Lower leg skin (tissue), 4 donors: ENCODE measurements at places on chromosomes 13 and 19.
A peak's percentile ranks its signal among the peaks of the same experiment; 100 is the strongest.

GRCh38 chr13:32390048-32390447, 37.9 kb downstream of the N4BP2L1 start:
- DNase-seq: no peak

DNA sequence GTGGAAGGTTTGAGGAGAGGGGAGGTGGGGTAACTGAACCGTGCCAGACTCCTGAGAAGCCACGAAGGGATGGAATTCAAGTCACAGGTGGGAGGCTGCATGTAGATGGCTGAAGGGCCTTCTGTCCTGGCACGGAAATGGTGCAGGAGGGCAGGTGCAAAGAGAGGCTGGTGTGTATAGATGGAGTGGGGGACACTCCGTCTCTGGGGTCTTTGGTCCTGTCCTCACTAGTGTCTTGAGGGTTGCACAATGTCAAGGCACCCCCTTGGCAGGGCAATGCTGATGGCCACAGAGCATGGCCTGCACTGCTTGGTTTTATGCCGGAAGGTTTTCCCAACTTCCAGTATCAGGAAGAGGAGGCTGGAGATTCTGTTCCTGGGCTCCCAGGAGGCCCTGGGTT, 82.7 kb upstream of the SIAH3 start:
- no peak for DNase-seq

DNA sequence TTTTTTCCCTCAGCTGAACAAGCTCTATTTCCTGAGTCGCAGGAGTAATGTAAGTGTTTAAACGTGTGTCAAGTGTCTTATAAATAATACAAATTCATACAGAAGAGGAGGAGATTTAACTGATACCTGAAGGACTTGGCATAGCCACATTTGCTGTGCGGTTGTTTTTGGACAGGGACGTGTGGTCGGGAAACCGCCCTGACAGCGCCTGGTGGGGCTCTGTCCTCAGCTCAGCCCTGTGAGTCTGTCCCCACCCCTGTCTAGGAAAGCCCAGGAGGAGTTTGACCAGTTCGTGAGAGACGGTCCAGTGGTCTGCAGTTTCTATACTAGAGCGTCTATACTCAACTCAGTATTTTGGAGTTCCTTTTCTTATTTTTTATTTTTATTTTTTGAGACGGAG, 16.7 kb downstream of the ZIC2 start:
- peak; percentile 40 for DNase-seq

GRCh38 chr19:10352764-10353671, 13.6 kb upstream of the ICAM3 start:
- no peak for DNase-seq

DNA sequence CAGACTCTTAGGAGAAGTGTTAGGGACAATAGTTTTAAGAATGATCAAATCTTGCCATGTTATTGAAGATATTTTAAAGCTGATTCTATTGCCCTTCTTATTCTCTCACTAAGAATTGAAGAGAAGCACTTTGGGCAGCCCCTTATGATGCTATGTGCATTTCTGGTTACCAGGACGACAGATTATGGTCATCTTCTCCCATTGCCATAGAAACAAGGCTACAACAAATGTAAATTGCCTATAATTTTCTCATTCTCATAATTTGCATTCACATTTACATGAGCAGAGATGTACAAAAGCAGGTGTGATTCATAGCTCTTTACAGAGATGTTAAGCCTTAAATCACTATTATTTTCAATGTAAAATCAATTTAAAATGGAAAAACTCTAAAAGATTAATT, 137.3 kb upstream of the PCDH9 start:
- DNase-seq: no peak

GRCh38 chr19:2758601-2759313, 18.9 kb upstream of the SLC39A3 start:
- DNase-seq: no peak

GRCh38 chr13:45109102-45109720, 11.1 kb upstream of the GTF2F2 start:
- DNase-seq: no peak

- no peak for DNase-seq
Measured at GRCh38 chr19:50633973-50634372, 5.7 kb downstream of the SYT3 start.
